ENCODE measurements at places on chromosomes 7 and 10.

DNA sequence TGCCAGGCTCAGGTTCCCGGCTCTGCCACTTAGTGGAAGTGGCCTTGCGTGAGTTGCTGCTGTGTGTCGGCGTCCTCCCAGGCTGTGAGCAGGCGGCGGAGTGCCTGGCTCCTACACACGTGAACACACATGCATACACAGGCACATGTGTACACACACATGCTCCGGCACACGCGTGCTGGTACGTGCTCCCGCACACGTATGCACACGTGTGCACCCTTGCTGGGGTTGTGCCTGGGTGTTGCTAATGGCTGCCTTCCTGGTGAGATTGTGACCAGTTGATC is 107.6 kb downstream of the INPP5A start:
- DNase-seq = no peak

- DNase-seq = no peak
These were observed 19.4 kb downstream of the SPOCK2 start for GRCh38 chr10:72068901-72069446.

DNA sequence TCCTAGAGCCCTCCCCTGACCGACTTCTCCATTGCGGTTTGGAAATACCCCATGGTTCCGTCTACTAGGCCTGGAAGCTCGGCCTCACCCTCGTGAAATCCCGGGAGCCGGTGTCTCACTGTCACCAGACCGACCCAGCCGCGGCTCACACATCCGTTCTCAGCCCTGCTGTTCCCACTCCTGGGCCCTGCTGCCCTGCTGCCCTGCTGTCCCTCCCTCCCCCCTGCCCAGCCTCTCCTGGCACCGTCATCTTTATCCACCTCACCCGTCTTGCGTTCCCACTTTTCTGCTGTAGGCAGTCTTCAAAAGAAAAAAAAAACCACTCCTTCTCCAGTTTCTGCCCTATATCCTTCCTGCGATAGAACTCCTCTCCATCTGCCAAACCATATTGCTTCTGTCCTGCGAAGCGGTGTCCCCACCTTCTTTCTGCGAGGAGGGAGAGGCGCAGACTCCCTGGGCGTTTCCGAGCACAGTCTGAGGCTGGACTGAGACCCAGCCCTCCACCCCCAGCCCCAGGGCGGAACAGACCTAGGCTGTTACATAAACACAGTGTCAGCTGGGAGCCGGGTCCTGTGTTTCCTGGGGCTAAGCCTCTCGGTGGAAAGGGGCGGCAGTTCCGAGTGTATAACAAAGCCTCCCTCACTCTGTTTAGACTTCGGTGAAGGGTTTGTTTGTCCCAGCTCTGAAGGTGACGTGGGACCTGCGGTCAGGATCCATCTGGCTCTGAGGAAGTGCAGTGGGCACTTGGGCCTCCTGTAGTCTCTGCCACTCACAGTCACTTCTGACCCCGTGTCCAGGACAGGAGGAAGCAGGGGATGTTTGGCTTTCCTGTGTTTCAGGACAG is 2.8 kb downstream of the AGAP3 start:
- no peak for DNase-seq

DNA sequence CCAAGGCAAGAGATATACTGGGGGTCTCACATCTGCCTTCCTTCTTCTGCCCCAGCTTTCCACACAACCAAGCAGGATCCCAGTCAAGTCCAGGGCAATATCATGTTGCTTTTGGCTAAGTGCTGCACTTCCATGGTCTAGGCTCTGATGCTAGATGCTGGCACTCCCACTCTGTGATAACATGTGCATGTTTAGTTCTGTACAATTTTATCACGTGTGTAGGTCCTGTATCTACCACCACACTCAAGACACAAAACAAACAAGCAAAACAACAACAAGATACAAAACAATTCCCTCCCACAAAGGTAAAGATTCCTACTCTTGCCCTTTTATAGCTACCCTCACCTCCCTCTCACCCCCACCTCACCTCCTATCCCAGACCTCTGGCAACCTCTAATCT is 105.6 kb upstream of the HABP2 start:
- DNase-seq = no peak

DNA sequence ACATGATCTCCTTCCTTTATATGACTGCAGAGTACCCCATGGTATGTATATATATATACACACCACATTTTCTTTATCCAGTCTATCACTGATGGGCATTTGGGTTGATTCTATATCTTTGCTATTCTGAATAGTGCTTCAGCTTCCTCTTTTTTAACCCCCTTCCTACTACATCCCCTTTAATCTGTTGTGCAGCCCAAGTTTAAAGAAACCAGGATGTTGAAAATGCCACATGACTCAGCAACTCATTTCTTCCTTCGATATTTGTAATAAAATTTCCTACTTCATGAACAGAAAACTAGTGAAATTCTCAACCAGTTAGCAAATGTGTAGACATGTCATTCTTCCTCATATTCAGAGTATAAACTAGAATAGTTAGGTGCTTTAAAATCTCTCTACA is 1245.7 kb upstream of the SORCS1 start:
- no peak for DNase-seq

DNA sequence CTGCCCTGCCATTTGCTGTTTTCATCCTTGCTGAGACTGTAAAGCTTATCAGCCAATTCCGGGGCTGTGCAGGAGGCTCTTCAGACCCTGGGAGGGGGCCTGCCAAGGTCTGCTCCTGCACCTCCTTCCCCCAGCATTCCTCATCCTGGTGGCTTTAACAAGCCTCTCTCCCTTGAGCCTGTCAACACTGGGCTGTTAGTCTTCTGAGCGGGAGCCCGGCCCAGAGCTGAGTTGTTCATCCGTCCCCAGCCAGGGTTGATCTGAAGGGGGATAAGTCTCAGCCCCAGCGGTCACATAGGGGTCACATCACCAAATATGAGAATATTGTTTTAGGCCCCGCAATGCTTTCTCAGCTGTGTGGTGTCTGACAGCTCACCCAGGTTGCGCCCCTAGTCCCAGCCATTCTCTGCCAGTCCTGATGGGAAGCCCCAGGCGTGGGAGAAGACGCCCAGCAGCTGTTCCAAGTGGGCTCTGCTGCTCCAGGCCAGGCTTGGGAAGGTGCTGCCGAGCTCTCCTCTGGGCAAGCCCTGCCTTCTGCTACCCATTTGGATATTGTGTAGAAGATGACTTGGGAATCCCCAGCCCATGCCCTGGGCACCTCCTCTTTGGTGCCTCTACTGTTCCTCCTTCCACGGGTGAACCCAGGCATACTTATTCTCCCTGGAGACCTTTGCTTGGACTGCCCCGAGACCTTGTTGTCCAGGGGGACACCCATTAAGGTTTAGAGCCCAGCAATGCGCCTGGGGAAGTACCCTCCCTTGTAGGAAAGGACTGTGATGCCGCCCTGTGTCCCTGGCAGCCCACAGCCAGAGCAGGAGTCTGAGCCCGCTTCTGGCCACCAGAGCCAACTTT is 23.5 kb upstream of the TRIM8 start:
- no peak for DNase-seq

DNA sequence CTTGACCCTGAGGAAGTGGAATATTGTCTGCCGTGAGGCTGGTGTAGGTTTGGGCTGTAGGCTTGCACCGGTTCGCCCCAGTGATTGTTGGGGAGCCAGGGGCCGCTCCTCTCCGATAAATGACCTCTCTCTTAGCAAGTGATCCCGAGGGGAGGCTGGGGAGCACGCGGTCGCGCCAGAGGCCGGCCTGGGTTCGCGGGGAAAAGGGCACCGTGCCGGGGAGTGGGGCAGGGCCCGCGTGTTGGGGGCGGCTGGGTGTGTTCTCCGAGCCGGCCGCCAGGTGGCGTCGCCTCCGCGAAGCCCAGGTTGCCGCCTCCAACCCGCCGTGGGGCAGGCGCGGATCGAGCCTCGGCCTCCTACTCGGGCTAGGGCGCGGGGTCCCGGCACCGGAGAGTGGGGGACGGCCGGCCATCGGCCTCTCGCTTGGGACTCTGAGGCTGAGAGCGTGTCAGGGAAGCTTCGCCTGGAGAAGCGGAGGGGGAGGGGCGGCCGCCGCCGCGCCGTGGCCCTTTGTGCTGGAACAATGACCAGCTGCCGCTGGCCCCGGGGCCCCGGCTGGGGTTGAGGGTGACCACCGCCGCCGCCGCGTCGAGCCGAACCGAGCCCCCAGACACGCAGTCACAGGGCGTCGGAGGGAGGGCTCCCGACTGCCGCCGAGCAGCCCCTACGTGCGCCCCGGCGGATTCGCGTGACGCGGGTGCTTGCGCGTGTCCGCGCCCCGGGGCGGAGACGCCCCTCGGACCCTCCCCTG is 442 bp upstream of the LZTS2 start:
- DNase-seq = peak; percentile 89

DNA sequence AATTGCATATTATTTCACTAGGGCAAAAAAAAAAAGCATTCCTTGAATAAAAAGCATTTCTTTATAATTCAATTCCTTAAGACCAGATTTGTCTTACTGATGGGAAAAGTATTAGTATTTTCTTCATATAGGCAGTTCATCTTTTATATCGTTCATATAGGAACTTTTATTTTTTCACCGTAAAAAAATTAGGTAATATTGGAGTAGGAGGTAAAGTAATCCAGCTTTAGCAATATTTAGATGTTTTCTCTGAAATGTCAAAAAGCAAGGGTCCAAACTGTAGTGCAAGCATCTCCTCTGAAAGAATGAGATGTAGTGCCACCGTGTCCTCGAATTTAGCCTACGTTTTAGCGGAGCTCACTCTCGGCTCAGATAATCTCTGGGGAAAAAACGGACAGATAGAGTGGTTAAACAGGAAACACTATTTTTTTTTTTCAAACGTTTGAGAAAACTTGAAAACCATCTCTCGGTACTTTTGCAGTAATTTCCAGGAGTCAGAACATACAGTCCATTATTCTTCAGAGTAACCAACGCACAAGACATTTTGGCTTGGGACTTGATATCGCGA is 5.5 kb upstream of the SPAG6 start:
- no peak for DNase-seq

GRCh38 chr10:11743461-11744338 is 1.5 kb downstream of the ECHDC3 start:
- no peak for DNase-seq

- DNase-seq = no peak
These were observed 3.6 kb downstream of the FIGNL1 start for GRCh38 chr7:50446542-50446960.

DNA sequence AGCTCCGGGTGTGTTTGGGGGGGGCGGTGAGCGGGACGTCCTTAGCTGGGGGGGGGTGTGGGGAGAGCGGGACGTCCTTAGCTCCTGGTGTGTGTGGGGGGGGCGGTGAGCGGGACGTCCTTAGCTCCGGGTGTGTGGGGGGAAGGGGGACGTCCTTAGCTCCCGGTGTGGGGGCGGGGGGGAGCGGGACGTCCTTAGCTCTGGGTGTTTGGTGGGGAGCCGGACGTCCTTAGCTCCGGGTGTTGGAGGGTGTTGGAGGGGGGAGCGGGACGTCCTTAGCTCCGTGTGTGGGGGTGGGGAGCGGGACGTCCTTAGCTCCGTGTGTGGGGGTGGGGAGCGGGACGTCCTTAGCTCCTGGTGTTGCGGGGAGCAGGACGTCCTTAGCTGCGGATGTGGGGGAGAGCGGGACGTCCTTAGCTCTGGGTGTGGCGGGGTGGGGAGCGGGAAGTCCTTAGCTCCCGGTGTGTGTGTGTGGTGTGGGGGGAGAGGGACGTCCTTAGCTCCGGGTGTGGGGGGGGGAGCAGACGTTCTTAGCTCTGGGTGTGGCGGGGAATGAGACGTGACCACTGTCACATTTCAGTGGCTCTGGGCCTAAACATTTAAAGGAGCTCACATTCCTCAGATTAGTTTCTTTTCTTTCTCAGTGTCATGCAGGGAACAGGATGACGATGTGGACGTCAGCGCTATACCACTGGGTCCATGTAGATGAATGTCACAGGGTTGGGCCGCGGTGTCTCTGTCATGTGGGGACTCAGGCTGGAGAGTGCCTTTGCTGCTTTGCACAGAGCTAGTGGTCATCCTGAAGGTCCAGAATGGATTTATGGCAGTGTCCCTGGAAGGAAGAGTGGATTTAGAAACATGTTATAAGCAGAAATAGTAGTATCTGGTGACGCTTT is 7.5 kb downstream of the DYNC2I1 start:
- peak; percentile 85 for DNase-seq

DNA sequence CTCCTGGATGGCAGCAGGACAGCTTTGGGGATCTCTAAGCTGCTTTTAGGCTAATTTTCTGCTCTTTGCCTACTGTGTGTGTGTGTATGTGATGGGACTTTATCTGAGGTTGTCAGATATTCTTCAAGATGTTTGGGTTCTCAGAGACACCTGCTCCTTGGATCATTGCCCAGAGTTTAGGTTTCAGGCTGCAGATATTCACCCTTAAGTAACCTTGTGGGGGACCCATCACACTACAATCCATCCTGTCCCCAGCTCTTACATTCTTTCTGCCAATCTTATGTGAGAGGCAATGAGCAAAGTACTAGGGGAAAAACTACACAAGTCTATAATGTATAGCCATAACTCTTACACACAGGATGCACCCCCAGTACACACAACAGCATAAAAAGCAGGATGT is 263.0 kb upstream of the ZWINT start:
- no peak for DNase-seq

GRCh38 chr7:97015279-97015678 is 9.4 kb downstream of the DLX5 start:
- DNase-seq = no peak

DNA sequence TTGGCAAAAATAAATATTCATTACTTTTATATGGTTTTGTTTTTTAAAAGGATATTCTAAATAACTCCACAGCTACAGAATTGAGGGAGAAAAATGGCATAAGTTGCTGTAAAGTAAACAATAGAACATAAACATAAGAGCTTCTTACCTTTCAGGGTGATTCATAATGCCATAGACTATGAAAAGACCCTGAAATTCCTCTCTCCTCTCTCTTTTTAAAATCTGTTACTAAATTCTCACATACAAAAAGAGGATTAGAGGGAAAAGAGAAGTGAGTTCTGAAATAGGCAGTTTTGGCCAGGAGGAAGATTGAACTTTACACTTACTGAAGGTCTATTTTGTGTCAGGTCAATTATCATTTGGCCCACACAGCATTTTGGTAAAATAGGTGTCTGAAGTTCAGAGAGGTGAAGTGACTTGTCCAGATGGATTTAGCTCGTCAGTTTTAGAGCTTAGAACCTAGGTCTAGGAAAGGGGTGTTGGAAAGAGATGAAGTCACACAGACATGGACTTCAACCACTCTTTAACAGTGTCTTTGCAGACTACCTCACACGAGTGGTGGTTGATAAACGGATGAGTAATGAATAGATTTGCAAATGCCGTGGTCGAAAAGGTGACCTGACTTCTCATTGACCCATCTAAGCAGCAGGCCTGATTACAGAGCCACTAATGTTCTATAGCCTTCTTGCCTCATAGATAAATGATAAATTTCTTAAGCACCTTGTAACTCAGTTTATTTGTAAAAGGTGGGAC is 190.6 kb upstream of the CCDC6 start:
- DNase-seq = no peak

DNA sequence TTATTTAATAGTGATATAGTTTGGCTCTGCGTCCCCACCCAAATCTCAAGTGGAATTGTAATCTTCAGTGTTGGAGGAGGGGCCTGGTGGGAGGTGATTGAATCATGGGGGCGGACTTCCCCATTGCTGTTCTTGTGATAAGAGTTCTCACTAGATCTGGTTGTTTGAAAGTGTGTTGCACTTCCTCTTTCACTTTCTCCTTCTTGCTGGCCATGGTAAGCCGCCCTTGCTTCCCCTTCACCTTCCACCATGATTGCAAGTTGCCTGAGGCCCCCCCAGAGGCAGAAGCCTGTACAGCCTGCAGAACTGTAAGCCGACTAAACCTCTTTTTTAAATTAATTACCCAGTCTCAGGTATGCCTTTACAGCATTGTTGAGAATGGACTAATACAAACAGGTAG is 101.4 kb downstream of the MTPAP start:
- DNase-seq = no peak
